CD14-positive monocyte (primary cell): ENCODE measurements at places on chromosomes 12 and 14. TPM values are rescaled to one million over a fixed set of nuclear protein-coding genes. Genes with fewer than 3 reads are reported as not detected.

The DGKA gene
- polyA plus RNA-seq: 52.0 and 99.1 TPM in 2 replicates

The TBC1D30 gene
- 1.1 TPM for polyA plus RNA-seq

The DIO2 gene
- not detected for polyA plus RNA-seq

The MDGA2 gene
- polyA plus RNA-seq: not detected

The POLE gene
- polyA plus RNA-seq: 1.00 TPM

The ADAMTS20 gene
- polyA plus RNA-seq: not detected

The HOMEZ gene
- 3.5 and 4.8 TPM in 2 replicates for polyA plus RNA-seq

GRCh38 chr12:76026643-76027063 lies 4.9 kb downstream of the PHLDA1 start:
- no peak for DNase-seq

- DNase-seq: no peak
Measured at GRCh38 chr12:45685680-45686079, 43.8 kb upstream of the ARID2 start.

DNA sequence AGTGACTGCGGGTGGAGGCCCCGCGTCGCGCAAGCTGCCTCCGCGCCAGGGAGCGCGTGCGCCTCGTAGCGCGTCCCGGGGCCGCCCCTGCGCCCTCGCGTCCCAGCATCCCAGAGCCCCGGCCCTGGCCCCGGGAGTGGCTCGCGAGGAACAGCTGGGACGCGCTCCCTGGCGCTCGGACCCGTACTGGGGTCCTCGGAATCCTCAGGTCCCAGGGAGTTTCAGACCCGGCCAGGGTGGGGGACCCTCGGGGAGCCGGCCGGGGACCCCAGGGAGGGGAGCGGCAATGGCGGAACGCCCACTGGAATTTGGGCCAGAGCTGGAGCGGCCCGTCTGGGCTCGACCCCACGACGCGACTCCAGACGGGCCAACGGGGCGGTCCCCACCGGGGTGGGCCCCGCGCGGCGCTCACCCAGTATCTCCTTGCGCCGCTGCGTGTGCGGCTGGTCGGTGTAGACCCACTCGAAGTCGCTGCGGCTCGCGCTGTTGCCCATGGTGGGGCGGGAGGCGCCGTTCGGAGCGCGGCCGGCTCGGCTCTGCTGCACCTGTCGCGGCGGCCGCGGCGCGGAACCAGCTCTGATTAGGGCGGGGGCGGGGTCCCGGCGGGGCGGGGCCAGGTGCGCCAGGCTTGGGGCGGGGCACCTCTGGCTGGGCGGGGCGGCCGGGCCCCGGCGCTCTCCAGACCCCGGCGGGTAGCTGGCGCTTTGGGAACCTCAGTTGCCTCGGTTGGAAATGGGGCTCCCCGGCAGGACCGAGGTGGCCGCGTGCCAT lies at the start of gene DEGS2:
TSS of gene DEGS2 (minus strand) at position 552 of the 771 bp plus-strand sequence. CDS start at position 494, 58 bp downstream.
- DNase-seq: no peak

DNA sequence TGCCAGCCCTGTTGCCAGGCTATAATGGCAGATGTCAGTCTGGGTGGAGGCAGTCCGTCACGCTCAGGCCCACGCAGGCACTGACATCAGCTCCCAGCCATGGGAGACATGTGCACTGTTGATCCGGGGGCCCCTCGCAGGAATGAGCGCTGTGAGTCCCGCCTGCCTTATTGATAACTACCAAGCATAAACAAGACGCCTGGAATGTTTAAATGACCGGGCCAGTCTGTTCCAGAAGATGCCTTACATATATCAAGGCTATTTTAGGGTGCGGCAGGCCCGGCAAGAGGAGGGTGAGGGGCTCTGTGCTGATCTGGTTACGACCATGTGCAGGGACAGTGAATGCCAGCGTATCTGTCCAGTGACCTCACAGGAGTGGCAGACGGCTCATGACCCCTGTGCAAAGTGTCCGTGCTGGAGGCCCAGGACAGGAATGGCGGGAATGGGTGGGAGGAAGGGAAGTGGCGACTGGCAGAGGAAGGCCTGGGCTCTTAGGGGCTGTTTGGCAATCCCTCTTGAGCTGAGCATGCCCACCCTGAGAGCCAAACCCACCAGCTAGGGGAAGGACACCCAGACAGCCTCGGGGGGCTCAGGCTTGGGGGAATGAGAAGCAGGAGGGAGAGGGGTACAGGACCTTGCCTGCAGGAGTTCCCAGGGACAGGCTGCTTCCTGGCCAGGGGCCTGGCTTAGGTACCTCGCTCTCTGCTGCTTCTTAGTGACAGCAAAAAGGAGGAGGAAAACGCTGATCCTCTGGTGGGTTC lies 49.3 kb downstream of the DLK1 start:
- DNase-seq: no peak

DNA sequence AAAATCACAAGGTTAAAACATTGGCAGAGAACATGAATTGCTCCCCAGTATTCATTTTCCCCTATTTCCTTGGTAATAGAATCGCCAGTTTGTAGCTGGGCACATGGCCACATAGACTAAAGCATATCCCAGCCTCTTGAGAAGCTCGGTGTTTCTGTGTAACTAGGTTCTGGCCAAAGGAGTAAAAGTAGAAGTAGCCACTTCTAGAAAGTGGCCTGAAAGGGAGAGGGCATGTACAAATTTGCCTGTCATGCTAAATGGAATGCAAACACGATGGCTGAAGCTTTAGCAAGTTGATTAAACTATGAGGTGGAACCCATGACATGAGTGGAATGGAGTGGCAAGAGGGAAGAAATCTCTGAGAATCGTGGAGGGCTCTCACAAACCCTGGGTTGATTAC lies 173.7 kb upstream of the EGLN3 start:
- no peak for DNase-seq

DNA sequence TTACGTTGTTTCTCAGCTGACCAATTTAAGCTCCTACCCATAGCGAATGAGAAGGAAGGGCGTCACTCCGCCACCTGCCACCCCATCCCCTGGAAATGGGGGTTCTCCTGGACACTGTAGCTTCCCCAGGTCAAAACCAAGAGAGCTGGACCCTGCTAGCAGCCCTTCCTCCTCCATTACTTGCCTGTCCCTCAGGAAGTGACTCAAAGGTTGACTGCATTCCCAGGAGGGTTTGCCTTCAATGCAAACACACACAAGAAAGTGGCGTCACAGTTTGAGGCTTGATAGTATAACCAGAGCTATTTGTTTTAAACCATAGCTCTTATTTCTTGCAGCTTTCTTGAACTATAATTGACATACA lies 79.1 kb downstream of the KCNK13 start:
- no peak for DNase-seq

DNA sequence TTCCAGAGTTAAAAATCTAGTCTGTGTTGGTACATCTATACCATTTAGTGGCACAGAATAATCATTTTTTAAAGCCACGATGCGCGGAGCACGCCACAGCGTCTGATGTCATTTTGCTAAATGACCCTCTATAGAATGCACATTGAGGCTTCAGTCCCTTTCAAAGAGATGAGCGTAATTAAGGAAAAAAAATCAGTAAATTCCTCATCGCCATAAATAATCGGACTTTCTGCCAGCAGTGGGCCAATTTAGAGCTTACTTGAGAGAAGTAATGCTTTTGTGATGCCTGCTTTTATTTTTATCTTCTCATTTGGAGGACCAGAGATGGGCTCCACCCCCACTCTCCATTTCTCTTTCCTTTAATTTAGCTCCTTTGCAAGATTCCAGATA lies 4.0 kb downstream of the ASCL1 start:
- no peak for DNase-seq

DNA sequence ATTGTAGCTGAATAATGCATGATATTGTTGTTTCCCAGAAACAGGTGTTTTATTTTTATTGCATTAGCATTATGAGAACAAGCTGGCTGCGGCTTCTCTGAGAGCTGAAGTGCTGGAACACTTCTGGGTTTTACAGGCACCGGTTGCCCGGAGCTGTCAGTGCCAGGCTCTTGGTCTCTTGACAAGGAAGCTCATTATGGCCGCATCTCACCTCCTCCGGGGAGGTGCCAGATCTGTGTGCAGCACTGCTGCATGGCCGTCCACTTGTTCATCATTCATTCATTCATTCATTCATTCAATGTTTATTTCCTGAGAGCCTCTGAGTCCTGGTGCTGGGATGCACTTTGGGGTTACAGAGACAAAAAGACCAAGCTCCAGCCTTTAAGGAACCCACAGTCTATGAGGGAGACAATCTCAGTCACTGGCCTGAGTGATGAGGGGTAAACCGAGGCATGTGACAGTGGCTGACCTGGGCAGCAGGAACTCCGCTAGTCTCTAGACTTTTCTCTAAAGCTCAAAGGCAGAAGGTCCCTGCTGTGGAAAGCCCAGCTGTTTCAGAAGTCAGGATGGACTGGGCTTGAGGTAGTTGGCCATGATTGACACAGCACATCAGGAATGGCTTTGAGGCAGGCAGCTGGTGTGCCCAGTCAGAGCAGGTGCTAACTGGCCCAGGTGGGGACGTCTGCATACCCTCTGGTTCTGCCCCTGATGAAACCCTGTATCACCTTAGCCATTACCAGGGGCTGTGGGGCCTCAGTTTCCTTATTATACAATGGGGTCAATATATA lies 181.0 kb downstream of the ADGRD1 start:
- DNase-seq: no peak

DNA sequence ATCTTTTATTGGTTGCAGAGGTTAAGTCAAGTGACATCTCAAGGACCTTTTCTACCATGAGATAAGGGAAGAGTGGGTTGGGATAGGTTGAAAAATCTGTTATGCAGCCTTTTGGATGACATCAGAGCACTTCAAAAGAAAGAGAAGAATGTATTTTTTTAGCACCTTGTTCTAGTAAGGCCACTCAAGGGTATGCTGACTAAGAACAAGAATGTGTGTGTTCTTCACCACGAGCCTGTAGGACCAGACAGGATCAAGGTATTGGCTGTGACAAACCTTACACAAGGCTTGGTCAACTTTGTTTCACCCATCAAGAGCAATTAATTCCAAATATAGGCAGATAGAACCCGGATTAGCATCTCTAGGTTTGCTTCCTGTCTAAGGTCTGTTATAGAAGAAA lies 142.5 kb downstream of the SAMD4A start:
- DNase-seq: no peak

DNA sequence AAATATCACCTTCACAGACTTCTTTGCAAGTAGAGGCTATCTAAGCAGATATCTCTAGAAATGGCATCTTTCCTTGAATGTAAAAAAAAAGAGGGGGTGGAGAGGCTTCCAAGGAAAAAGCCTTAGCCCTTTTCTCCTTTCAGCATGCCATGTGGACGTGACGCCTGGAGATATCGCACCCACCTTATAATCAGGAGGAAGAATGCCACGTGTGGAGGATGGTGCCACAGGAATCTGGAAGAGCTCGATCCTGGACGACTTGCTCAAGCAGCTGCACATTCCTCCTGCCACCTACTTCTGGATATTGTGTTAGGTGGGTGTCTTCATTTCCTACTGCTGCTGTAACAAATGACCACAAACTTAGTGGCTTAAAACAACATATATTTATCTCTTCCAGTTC lies 203.6 kb downstream of the NUAK1 start:
- no peak for DNase-seq

DNA sequence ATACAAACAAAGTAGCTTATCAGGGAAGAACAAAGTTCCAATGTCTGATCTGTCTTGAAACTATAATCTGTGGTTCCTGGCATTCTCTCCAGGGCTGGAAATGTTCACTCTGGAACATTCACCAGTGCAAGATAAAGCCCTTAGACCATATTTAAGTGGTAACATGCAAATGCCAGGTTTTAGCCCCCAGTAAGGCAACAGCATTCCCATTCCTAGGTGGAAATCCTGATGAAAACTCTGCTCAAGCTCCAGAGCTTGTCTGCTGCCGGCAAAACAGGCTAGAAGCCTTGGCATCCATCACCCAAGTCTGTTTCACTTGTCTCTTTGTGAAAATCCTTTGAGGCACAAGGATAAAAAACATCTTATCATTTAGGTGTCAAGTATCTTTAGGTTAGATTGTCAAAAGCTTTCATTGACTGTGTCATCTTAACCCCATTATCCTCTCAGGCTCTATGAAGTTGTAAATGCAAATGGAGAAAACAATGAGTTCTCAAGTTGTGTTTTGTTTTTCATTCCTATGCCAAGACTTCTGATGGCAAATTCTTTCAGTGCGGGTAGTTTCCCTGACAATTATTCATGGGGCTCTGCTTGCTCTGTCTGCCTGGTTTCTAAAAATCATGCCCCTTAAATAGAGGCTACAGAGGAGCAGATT lies 344.7 kb downstream of the NELL2 start:
- no peak for DNase-seq
